GF-D8 (cell line): ENCODE measurements at places on chromosomes 11 and 22.

GRCh38 chr22:35380013-35380412, 883 bp upstream of the HMOX1 start:
- no peak for DNase-seq

- DNase-seq = peak; percentile 79
These were observed at the start of gene CCDC117 for GRCh38 chr22:28772633-28773460. Gene CCDC117 (plus strand): TSS chr22:28772695. CDS start chr22:28772850, 155 bp downstream.

DNA sequence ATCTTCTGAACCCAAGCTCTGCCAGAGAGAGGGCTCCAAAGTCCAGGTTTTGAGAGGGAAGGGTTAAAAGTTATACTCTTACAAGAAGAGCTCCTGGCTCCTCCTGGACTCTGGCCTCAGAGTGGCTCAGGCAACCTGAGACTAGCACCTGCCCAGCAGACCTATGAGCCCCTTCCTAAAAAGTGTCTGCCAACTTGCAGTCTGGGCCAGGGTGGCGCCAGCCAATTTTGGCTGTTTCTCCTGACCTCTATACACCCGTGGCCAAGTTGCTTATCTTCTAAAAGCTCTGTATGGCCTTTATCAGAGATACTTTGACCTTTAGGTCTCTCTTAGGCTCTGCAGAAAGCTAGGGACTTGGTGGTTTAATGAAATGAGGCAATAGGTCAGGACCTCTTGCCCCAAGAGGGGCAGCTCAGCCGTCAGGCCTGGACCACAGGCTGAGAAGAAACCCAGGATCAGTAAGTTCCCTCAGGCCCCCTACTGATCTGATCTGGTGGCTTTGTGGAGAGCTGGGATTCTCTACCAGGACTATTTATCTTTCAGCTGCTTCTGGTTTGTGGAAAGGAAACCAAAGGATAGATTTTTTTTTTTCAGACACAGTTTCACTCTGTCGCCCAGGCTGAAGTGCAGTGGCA, 10.3 kb upstream of the UCP3 start:
- no peak for DNase-seq

DNA sequence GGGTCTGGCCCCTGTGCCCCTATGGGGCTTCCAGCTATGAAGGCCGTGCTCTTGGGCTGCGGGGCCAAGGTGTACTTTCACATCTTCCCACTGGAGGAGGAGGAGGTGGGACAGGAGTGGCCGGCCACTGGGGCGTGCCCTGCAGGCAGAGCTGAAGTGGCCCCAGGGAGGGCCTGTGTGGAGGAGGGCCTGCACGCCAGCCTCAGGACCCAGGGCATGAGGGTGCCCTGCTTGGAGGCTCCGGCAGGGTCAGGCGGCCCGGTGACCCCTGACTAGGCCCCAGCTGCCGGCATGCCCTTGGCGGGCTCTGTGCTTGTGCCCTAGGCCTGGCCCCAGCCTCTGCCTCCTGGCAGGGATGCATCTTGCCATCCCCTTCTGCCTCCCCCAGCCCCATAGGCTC, 5.2 kb downstream of the PRR5 start:
- DNase-seq = no peak

DNA sequence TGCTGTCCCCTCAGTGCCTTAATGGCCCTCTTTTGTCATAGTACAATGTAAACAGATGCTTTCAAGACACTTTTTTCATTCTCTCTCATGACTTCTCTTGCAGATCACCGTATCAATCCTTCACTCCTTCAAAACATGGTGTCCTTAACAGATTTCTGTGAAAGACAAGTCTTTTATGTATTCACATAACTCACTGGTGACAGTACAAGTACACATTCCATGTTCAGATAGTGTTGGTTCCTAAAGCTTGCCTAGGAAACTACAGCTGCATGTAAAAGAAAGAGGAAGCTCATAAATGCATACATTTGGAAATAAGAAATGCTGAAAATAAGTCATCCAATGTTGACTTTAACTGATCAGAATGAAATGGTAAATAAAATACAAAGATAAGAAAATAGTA, 5.0 kb upstream of the OR52E6 start:
- DNase-seq = no peak

- DNase-seq = no peak
These were observed 7.3 kb downstream of the NAV2 start for GRCh38 chr11:19719960-19720359.
